Activated gamma-delta T cell treated with Interleukin-2 at 50 U/mL for 16 hours (primary cell): ENCODE measurements at places on chromosomes 7 and 10.

DNA sequence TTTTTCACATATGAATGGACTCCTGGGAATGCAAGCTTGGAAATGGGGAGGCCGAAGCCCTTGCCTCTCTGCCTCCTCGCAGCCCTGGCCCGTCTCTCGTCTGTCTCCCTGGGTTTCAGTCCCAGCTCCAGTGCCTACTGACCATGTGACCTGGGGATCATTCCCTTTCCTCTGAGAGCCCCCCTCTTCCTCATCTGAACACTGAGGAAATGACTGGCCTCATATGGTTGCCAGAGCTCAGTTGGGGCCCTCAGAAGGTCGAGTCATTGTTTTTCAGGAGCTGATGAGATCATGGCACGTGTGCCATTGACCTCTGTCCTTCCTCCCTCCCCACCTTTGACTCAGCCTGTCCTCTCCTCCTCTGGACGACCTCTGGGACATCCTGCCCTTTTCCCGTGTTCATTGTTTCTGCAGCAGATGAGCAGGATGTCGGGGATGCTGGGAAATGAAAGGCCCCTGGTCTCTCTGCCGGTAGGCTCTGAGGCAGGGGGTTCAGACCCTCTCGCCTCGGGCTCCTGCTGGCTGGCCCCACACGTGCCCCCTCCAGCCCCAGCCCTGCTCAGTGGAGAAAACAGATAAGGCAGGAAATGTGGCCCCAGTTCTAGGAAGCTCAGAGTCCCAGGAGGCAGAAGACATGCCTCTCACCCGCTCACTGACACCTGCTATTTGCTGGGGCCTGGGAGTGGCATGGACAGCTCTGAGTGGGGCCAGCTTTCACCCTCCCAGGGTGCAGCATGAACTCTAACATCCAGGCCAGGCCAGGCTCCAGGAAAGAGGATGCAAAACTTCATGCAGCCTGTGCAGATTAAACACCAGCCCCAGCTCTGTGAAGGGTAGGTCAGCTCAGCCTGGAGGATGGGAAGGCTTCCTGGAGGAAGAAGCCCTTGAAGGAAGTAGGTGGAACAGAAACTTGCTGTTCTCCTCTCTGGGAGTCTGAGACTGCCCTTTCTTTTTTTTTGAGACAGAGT, 8.3 kb upstream of the PPP1R35 start:
- no peak for DNase-seq

DNA sequence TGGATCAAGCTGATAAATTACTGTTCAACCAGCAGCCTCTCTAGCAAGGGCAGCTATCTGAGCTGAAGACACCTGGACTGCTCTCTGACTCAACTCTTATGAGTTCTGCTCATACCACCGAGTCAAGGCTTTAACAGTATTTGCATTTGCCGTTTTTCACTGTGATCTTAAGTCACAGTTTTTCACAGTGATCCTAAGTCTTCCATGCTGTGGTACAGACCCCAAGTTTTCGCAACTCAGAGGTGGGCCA, 31.3 kb downstream of the PIP4K2A start:
- DNase-seq = no peak

GRCh38 chr10:132601567-132601966, 64.0 kb downstream of the INPP5A start:
- no peak for DNase-seq

DNA sequence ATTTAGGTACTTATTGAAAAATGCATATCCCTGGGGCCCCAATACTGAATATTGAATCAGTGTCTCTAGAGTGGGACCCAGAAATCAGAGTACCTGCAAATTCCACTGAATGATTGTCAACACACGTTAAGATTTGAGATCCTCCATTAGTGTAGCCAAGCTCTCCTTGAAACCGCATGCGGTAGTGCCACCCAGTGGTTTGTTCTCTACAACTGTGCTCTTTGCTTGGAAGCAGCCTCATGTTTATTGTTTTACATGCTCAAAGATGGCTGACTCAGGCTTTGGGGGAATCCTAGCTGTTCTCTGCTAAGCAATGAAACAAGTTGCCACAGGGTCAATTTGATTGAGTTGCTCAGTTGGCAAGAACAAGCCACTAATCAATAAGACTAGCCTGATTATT, 340.2 kb upstream of the CELF2 start:
- DNase-seq = no peak

DNA sequence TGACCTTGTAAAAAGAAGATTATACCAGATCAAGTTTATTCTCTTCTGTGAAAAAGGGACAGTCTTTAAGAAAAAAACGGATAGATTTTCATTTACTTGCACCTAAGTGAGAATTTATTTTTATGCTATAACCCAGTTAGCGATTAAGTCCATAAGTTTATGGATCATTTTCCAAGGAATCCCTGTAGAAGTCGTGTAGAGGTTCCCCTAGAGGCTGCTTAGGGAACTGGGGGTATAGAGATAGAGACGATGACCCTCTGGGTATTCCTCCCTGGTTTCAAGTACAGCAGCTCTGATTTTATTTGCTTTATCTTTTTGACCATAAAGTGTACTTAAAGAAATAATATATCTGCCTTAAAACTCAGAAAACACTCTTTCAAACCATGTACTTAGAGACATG, 648.4 kb upstream of the LRRTM3 start:
- no peak for DNase-seq
